DMS 273 treated with DMSO at 0.1 percent for 48 hours (cell line): ENCODE measurements at places on chromosomes 11 and 22.

DNA sequence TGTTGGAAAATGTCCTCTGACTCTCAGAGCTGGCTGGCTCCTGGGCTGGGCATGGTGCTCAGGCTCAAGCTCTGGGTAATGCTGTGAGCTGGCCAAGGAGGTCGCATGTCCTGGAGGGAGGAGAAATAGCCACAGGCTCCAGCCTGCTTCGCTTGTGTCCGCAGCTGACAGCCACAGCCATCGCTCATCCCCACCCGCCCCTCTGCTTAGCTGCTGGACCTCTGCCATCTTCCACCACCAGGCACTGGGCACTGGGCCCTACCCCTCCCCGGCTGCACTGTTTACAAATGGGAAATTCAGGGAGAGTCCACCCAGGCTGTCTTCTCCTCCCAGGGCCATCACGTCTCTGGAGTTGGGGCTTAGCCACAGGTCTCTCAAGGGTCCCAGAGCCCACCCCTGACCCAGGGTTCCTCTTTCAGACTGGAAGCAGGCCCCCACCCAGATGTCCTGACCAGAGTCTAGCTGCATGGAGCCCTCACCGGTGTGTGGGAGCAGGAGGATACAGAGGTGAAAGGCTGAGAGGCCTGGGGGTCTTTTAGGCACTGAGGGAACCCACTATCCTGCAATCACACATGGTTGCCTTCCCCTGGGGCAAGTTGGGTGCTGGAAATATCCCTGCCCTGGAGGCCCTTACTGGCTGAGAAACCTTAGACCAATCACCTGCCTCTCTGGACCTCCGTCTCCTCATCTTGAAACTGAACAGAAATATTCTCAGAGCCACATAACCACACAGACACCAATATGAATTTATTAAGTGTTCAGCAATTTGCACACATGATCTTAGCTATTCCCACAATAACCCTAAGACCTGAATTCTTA lies 62.7 kb downstream of the CD82 start:
- DNase-seq, result peak; percentile 35

DNA sequence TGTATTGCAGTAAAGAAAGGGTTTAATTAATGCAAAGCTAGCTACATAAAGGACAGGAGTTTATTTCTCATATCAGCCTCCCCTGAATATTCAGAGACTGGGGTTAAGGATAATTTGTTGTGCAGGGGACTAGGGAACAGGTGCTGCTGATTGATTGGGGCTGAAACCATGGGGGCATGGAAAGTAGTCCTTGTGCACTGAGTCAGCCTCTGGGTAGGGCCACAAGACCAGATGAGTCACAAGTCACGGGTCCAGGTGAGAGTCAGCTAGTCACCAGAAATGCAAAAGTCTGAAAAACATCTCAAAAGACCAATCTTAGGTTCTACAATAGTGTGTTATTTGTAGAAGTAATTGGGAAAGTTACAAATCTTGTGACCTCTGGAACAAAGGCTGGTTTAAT lies 32.9 kb upstream of the SYT13 start:
- DNase-seq, result no peak

DNA sequence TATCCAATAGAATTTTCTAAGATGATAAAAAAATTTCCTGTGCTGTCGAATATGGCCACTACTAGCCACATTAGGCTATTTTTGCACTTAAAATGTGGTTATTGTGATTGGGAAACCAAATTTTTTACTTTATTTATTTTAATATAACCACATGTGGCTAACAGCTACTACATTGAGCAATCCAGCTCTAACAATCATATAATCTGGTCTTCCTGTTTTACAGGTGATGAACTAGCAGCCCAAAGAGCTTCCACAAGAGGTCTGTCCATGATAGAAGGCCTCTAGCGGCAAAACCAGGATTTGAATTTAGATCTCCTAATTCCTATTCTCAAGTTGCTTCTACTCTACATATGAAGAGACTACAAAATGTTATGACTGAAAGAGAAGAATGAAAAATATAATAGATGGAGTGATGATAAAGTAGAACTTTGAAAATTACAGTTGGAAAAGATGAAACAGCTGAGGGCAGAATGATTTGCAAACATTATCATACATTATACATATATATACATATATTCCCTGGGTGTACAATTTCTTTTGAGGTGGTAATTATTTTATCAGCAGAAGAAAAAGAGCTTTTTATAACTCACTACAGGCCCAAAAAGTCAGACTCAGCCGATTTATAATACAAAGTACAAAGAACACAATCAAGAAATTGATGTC lies 363.5 kb upstream of the PITPNB start:
- DNase-seq, result no peak

GRCh38 chr11:46615756-46616155 lies 1.3 kb downstream of the HARBI1 start:
- DNase-seq, result no peak

- DNase-seq, result no peak
Measured at GRCh38 chr11:103086461-103086860, 5.5 kb downstream of the DCUN1D5 start.

DNA sequence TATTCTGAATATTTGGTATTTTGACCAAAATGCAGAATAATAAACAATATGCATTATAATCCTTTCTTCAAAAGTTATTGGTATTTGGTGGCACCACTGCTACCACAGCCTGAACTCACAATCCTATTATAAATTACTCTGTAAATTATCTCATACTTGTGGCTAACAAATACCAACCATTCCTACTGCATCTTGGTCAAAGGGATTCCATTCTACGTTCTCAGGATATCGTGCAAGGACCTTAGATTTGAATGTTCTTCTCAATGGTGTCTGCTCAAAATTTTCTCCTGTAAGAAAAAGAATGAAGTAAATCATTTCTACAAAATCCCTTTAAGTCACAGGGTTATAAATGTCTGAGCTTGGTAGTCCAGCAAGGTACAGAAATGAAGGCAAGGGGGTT lies 58.7 kb downstream of the DENND5A start:
- DNase-seq, result no peak

- DNase-seq, result no peak
Measured at GRCh38 chr11:72826191-72826941, 12.2 kb downstream of the ATG16L2 start.

DNA sequence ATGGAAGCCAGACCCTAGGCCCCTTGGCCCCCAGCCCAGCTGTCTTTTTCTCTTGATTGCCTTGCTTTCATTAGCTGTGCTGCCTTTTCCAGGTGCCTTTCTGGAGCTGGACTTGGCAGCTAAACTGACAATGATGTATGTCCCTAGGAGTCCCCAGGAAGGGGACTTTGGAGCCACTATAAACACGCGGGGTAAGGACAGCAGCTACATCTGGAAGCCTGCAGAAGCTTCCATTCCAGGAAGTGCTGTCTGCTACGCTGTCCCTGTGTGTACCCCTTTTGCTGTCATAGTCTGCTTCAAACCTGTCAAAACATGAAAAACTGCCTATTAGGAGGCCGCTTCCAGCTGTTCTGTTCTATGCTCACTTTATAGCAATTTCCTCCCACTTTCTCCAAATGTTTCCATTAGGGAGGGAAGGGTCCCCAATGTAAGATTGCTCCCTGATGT lies 153.3 kb upstream of the RAG2 start:
- no peak for DNase-seq

DNA sequence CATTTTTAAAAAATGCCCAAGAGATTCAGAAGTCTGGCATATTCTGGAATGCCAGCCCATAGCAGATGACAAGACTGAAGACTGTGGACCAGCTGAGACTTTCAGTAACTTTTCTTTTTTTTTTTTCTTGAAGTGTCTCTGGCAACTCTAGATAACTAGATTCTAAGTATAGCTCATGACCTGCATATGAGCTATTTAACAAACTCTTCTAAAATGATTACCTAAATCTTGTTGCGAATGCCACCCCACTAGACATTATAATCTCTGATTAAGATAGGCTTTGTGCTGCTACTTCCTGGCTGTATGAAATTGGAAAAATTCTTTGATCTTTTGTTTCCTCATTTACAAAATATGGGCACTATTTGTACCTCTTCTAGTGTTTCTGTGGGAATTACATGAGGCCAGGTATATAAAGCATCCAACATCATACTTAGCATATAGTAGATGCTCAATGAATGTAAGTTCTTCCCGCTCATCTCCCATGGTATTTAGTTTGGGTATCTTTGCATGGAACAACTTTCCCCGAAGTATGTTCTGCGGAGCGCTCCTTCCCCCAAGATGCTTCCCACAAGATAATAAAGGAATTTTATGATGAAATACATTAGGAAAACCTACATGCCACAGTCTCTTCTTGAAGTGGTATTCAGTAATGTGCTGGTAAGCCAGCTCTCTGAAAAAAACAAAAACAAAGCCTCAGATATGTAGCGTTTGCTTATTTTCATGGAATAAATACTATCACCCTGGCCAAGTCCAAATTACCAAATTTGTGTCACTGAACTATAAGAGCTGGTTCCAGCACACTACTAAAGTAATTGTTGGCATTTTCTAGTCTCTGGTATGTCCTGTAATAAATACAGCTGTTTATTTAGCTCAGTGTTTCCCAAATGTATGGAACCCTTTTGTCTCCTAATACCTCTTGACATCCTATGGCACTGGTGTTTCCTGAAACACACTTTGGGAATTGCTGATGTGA lies 86.8 kb upstream of the TIMP3 start:
- no peak for DNase-seq

GRCh38 chr11:119758291-119758690 lies 29.3 kb upstream of the NECTIN1 start:
- DNase-seq, result no peak

DNA sequence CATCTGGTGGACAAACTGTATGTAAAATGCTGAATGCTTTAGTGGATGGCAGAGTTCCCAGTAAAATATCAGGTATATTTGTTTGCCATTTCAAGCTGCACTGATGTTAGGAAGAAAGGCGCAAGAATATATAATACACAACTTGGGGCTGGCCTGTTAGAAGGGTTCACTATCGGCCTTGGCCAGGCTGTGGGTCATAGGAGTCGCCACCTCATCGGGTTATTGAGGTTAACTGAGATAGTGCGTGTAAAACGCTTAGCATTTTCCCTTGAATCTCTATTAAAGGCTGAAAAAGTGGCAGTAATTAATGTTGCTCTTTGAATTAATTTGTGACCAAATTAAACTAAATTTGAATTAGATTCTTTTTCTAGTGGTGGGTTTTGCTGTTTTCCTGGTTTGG lies 5.1 kb downstream of the FAM118A start:
- DNase-seq, result no peak

DNA sequence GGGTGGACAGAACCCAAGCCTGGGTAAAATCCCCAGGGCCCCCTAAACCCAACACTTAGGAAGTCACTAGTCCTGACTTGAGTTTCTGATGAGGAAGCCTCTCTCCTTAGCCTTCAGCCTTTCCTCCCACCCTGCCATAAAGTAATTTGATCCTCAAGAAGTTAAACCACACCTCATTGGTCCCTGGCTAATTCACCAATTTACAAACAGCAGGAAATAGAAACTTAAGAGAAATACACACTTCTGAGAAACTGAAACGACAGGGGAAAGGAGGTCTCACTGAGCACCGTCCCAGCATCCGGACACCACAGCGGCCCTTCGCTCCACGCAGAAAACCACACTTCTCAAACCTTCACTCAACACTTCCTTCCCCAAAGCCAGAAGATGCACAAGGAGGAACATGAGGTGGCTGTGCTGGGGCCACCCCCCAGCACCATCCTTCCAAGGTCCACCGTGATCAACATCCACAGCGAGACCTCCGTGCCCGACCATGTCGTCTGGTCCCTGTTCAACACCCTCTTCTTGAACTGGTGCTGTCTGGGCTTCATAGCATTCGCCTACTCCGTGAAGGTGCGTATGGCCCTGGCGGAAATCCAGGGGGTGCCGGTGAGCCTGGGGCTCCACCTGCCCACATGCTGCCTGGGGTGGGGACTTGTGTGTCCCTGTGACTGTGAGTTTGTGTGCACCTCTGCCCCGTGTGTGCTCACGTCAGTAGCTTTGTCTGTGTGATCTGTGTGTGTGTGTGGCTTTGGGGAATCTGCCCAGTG lies at the start of gene IFITM1:
TSS of gene IFITM1 (plus strand) at position 254 of the 767 bp plus-strand sequence. CDS start at position 385, 131 bp downstream.
- no peak for DNase-seq

- DNase-seq, result peak; percentile 78
Measured at GRCh38 chr11:11975201-11976092, 33.0 kb downstream of the DKK3 start.

DNA sequence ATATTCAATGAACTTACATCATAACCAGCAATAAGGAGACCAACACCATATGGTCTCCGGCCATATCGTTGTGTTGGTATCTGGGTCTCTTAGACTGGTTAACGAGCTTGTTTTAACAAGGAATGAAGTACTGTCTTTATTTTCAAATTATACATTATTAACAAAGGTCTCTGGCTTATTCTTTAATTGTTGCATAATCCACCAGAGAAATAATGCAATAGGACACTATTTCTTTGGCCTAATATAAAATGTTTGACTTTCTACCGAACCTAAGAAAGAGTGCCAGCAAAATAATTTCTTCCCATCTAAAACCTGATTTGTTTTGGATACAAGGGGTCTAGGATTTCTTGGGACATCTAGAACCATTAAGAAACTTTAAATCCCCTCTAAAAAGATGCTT lies 6.4 kb downstream of the PSMA1 start:
- DNase-seq, result no peak

- DNase-seq, result no peak
Measured at GRCh38 chr11:131471976-131472375, 101.6 kb downstream of the NTM start.

DNA sequence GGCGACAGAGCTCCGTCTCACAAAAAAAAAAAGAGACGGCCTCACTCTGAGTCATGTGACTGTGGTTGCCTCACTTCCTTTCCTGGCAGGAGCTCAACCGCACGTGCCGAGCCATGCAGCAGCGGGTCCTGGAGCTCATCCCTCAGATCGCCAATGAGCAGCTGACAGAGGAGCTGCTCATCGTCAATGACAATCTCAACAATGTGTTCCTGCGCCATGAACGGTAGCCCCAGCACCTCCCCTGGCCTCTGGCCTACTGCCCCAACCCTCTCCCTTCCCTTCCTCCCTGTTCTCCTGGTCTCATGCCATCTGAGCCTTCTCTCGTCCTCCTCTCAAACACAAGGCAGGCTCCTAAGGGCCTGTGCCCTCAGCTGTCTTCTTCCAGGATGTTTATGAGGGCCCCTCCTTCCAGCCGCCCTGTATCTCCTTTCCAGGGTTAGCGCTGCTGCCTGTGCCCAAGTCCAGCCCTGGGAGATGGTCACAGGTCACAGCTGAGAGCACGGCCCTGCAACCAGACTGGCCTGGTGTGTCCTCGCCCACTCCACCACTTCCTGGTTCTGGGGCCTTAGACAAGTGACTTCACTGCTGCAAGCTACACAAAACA lies 30.7 kb downstream of the TOM1 start:
- no peak for DNase-seq

- no peak for DNase-seq
Measured at GRCh38 chr11:32374261-32374711, 61.1 kb downstream of the WT1 start.

GRCh38 chr11:3880724-3881123 lies 25.3 kb downstream of the STIM1 start:
- no peak for DNase-seq

DNA sequence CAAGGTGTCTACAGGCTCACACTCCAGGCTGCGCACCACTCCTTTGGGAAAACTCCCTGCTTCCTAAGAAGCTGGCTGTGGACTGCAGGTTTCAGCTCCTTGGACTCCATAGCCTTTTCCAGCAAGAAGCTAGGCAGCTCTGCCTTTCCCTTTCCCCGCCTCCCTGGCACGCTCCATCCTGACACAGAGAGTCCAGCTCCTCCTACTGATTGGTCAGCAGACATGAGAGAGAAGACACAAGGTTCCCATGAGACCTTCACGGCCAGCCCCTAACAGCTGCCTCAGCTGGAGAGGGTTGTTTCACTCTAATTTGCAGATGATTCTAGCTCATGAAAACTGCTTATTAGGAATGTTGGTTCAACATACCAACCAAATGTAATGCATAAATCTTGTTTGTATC lies 27.6 kb downstream of the TENM4 start:
- DNase-seq, result peak; percentile 41

- DNase-seq, result no peak
Measured at GRCh38 chr11:115290893-115291292, 213.3 kb downstream of the CADM1 start.

- no peak for DNase-seq
Measured at GRCh38 chr11:612961-613300, 2.8 kb downstream of the IRF7 start.
